ENCODE measurements at places on chromosomes 7 and 10.

DNA sequence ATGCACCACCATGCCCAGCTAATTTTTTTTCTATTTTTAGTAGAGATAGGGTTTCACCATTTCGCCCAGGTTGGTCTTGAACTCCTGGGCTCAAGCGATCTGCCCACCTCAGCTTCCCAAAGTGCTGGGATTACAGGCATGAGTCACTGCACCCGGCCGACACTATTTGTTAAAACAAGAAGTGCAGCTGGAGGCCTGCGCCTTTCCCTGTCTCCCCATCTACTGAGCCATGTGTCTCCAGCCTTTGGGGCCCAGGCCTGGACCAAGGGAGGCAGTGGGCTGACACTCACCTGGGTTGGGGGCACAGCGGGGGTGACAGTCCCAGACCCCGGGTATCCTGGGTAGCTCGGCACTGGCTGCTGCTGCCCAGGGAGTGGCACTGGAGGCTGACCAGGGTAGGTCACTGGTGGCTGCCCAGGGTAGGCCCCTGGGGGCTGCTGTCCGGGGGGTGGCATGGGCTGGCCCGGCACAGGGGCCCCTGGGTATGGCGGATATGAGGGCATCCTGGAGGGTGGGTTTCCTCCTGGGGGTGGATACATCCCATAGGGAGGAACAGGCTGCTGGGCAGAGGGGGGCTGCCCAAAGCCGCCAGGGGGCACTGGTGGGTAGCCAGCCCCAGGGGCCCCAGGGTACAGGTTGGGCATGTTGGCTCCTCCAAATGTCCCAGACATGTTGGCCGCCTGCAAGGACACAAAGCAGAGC, 36.3 kb downstream of the PLAC9 start:
- peak; percentile 34 for DNase-seq

- DNase-seq: peak; percentile 29
Measured at GRCh38 chr7:98211221-98211675, at the start of gene BHLHA15. BHLHA15 (plus strand) TSS chr7:98211439; CDS start chr7:98212310, 871 bp downstream.

- DNase-seq: no peak
Measured at GRCh38 chr10:73407495-73407894, 6.4 kb downstream of the ANXA7 start.

- DNase-seq: no peak
Measured at GRCh38 chr10:132876131-132876860, 66.1 kb downstream of the CFAP46 start.

GRCh38 chr7:140478246-140479061, 851 bp downstream of the MKRN1 start:
- peak; percentile 63 for DNase-seq
